ENCODE measurements at places on chromosomes 1 and 21.

GRCh38 chr1:32356478-32356877 lies 5.8 kb downstream of the FAM229A start:
- DNase-seq = no peak

GRCh38 chr1:53981220-53981619 lies 35.1 kb downstream of the LRRC42 start:
- DNase-seq = no peak

DNA sequence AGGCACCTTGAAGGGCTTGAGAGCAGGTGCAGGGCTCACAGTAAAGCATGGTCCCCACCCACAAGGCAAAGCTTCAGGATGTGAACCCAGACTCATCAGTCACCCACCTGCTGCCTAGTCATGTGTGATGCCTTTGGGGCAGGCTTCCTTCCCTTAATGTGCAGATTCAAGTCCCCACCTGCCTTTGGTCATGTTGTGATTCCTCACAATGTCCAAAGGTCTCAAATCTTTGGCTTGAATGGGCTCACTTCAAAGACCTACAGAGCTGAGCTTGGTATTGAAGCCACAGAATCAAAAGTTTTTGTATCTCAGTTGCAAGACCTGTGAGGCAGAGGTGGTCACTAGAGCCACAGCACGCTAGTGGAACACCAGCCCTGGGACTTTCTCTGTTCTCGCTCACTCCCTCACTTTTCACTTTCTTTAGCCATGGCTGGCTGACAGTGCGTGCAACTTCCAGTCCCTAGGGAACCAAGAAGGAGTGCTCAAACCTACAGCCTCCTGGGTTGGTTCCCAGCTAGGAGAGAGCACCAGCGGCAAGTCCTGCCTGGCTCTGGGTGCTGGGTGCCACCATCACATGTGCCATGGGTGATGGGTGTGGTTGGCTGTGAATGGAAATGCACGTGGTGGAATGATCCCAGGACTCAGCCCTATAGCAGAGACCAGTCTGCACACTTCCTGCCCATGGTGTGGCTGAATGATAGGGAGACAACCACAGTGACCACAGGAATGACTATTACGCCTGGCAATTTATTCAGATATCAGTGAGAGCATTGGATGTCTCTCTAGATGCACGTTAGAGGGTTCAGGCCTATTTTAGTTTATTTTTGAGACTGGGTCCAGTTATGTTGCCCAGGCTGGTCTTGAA lies 26.4 kb upstream of the CLIC6 start:
- no peak for DNase-seq

DNA sequence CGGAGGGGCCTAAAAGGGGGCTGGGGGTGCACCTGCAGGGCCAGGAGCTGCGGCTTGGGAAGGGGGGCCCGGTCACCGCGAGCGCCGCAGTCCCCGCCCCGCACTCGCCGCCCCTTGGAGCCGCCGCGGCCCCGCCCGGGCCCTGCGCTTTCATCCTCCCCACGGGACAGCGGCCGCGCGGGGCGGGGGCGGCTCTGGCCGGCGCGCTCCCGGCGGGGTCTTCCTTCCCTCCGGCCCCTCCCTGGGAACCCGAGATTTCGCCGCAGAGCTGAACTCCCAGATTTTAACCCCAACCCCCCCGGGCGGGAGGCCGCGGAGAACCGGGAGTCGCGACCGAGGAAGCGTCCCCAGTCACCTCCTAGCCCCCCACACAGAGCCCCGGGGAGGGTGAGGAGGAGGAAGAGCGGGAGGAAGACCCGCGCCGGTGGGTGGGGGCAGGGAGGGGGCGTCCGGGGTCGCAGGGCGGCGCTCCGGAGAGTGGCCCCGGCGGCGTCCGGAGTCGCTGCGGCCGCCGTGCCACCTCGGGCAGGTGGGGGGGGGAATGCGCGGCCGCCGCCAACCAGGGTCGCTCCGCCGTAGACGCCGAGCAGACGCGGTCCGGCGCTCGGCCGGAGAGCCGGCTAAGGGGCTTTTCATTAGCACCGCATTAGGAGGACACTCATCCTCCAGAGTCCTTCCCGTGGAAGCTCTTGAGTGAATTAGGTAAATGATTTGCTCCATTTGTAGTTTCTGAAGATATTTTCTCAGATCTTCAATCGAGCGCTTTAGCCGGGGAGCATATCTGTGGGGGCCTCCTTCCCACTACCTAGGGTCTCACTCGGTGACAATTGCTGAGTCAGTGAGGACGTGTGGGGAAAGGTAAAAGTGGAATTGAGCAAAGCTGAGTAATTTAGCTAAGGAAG lies 31.6 kb upstream of the NFIA start:
- DNase-seq = no peak

DNA sequence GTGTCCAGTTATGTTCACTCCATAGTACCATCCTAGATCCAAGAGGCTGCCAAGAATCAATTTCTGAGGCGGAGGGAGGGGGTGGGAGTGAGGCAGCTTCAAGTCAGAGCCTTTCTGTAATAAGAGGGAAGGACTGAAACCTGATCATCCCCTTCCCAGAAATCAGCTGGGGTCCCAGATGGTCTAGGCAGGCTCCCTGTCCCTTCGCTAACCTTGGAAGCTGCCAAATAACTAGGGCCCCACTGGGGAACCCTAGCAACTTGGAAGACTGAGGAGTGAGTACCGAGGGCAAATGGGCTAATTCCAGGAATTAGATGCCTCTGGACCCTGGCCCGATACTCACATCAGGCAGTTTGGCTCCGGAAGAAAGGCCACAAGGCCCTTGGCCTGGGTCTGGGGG lies 113.3 kb downstream of the NAV1 start:
- DNase-seq = no peak

GRCh38 chr1:61255358-61255703 lies 173.0 kb downstream of the NFIA start:
- DNase-seq = no peak

- no peak for DNase-seq
These were observed 8.6 kb downstream of the MORN1 start for GRCh38 chr1:2382621-2383361.

GRCh38 chr1:3776231-3776961 lies 3.8 kb downstream of the SMIM1 start:
- no peak for DNase-seq

GRCh38 chr1:14713077-14713476 lies 114.6 kb downstream of the KAZN start:
- DNase-seq = no peak

- no peak for DNase-seq
These were observed 48.7 kb downstream of the ZNF326 start for GRCh38 chr1:90043586-90043985.

DNA sequence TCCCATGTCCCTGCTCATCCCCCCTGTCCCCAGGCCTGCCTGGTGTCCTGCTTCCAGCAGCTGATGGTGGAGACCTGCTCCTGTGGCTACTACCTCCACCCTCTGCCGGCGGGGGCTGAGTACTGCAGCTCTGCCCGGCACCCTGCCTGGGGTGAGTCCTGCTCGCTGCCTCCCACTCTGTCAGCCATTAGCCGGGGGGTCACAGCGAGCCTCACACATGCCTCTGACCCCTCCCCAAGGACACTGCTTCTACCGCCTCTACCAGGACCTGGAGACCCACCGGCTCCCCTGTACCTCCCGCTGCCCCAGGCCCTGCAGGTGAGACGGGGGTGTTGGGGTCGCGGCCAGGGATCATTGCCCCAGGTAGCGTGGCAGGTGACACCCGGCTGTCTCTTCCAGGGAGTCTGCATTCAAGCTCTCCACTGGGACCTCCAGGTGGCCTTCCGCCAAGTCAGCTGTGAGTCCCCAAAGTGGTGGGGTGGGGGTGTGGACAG lies 10.0 kb downstream of the SCNN1D start:
- DNase-seq = peak; percentile 47

GRCh38 chr1:222329493-222330045 lies 218.3 kb downstream of the HHIPL2 start:
- DNase-seq = no peak

DNA sequence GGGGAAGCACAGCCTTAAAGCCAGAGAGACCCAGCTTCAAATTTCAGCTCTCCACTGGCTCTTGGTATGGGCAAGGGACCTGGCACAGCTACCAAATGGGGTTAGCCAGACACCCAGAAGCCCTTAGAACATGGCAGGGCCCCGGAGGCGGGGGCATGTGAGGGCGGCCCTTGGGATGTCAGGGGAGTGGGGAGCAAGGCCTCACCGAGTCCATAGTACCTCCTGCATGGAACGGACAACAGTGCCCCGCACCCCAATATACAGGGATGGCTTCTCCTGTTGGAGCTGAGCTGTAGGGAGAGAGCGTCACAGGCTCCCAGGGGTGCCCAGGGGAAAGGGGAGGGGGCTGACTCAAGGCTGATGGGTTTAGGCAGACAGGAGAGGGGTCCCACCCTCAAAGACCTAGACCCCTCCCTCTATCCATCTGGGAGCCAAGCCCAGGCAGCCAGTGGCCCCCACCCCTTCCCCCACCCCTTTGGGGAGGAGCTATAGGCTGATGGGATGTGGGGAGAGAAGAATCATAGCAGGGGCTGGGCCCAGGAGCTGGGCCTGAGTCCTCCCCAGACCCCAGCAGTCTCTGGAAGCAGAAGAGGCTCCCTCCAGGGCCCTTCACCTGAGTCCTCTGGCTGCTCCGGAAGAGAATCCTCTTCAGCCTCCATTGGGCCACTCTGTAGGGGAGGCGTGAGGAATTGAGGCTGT lies 16.5 kb downstream of the SPOCD1 start:
- no peak for DNase-seq

GRCh38 chr1:117025568-117025967 lies 24.0 kb downstream of the CD101 start:
- DNase-seq = no peak

DNA sequence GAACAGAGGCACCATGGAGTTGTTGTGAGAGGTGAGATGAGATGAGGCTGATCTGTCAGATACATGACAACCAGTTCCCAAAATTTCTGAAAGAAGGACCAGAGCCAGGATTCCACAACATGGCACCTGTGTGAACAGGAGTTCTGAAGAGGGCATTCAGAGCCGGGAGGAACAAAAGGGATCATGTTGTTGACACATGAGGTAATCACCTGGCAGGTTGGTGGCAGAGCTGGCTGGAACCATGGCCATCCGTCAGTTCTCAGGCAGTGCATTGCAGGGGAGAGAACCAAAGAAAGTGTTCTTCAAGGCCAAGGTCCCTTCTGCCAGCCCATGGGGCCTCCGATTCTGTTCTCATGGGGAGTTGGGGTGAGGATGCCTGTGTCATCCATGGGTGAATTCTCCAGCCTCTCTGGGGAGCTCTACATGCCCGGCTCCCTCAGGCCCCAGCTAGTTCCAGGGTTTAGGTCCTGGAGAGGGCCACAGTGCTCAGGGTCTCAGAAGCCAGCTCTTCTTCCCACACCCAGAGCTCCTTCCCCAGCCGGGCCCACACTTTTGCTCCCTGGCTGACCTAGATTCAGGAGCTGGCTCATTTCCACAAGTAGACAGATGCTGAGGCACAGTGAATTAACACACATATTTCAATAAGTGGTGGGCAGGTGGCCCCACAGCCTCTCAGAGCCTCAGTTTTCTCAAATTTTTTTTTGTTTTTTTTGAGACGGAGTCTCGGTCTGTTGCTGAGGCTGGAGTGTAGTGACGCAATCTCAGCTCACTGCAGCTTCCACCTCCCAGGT lies 49.1 kb upstream of the CTPS1 start:
- DNase-seq = no peak

DNA sequence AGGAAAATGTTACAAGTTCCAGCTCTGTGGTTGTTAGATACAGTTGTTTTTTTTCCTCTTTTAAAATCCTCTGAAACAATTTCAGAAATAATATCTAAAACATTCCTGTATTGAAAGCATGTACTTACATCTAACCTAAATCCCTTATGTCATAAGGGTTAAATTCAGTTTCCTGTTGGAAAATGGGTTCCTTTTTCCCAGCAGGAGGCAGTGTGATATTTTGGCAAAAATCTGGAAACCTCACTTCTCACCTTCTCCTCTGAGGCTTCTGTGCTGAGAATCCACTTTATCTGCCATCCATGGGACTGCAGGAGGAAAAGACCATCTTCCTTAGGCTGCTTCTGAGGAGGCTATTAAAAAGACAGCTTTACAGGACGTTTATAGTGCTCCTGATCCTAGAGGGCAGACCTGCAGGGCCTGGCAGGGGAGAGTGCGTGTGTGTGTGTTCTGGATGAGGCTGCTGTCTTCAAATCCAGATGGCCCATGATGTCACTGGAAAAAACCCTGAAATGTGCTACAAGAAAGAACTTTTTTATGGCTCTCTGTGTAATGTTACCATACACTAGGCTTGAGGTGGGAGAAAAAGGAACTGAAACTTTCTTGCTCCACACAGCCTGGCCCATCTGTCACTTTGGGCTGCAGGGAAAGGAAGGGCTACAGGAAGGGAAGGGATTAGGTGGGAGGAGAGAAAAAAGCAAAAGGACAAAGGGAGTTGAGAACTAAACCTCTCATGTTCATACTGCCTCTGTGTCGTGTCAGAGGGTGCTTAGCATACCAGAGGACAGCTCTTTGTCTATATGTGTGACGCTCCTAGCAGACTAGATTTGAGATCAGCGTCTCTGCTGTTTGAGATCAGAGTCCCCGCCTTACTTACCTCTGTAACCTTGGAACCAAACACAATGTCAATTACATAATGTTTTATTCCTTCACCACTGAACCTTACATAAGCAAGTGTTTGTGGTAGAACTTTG lies 379.2 kb upstream of the SPAG17 start:
- no peak for DNase-seq

DNA sequence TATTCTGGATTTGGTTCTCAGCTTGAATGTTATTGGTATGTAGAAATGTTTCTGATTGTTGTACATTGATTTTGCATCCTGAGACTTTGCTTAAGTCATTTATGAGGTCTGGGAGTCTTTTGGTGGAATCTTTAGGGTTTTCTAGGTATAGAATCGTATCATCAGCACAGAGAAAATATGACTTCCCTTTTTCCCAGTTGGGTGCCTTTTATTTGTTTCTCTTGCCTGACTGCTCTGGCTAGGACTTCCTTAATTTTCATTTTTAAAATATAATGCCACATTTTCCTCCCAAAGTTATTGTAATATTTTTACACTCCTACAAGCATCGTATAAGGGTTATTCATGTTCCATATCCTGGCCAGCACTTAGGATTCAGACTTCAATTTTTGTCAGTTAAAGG lies 111.1 kb downstream of the FNBP1L start:
- no peak for DNase-seq

DNA sequence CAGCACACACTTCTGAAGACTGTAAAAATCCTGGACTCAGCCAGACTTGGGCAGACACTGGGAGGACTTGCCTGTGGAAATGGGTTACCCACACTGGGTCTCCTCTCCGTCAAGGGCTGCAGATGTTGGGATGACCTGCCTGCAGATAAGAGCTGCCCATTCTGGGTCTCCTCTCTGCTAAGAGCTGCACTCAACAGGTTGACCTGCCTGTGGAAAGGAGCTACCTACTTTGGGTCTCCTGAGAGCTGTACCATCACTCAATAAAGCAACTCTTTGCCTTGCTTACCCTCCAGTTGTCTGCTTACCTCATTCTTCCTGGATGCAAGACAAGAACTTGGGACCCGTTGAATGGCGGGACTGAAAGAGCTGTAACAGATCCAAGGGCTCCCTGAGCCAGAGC lies 28.2 kb downstream of the ZCCHC17 start:
- no peak for DNase-seq

- DNase-seq = no peak
These were observed 45.4 kb upstream of the MPZL1 start for GRCh38 chr1:167676205-167676915.

GRCh38 chr1:161046605-161047228 lies 940 bp upstream of the USF1 start:
- DNase-seq = no peak
